ENCODE measurements at places on chromosomes 13 and 19.

DNA sequence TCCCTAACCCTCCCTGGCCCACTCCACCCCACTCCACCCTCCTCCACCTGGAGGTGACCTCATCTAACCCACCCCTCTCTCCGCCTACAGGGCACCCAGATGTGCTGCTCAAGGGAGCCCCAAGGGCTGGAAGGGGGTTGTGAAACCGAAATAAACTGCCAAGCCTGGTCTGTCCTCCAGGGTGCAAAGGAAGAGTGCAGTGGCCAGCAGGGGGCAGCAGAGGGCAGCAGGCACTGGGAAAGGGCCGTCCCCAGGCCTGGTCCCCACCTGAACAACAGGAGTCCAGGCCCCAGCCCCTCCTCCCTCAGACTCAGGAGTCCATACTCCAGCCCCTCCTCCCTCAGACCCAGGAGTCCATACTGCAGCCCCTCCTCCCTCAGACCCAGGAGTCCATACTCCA is 8.4 kb upstream of the BCAM start:
- peak; percentile 73 for DNase-seq

DNA sequence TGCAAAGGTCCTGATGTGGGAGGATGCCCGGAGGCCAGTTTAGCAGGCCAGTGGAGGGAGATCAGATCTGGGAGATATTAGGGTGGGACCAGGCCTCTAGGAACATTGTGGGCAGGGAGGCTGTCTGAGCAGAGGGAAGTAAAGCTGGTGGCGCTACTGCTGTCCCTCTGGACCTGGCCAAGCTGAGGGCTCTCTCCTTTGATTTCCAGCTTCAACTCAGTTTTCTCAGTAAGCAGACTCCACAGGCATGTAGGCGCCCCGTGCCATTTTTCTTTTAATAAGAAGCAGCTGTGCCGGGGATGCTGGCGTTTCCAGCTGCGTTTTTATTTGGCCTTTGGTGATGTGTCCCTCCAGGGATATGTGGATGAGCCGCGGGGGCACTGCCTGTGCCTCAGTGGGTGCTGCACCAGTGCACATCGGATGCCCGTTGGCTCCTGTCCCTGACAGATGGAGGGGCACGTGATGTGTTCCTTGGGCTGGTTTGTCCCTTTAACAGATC is 6.7 kb downstream of the DNM2 start:
- DNase-seq: no peak

- DNase-seq: no peak
These were observed 97.5 kb downstream of the INSR start for GRCh38 chr19:7196763-7197118.

GRCh38 chr13:109203587-109203986 is 574.2 kb downstream of the MYO16 start:
- no peak for DNase-seq

GRCh38 chr19:32018014-32018413 is 327.4 kb upstream of the ZNF507 start:
- no peak for DNase-seq

DNA sequence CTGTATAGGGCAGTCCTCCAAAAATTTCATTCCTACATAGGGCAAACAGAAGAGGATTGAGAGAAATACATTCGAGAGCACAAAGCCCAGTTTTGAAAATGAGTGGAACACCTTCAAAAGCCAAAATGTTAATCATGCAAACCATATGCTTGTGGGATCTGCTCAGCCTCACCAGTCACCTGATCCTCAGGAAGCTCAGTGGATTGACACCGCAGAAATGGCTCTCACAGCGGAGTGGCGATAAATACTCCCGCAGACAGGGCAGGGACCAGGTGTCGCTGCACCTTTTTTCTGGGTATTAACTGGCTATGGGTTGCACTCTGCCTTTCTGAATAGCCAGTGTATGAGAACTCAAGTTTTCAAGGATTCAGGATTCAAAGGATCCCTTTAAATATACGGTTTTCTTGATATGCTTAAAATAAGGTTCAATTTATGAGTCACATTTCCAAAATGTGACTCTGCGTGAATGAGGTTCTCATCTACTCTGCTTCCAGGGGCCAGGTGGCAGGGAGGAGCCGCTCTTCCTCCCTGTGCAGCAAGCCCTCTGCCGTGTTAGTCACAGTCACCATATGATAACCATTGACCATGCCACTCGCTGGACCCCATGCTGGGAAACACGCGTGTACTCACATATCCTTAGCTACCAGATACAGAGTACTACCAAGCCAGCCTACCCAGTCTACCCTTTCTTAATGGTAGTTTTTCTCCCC is 18.3 kb upstream of the DHRS12 start:
- DNase-seq: no peak

DNA sequence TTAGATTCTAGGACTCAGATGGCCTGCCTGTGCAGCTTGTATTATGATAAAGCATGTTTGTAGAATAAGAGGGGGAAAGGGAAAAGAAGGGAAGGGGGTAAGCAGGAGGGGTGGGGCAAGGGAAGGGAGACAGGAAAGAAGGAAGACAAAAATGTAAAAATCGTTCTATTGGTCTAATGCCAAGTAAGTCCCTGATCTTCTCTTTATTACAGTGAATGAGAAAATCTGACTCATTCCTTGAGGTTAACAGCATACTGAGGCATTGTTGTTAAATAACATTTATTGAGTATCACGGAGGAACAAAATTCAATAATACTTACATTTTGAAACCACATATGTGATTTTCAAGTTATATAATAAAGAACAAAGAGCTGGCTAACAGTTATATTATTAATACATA is 1534.7 kb downstream of the OLFM4 start:
- no peak for DNase-seq

DNA sequence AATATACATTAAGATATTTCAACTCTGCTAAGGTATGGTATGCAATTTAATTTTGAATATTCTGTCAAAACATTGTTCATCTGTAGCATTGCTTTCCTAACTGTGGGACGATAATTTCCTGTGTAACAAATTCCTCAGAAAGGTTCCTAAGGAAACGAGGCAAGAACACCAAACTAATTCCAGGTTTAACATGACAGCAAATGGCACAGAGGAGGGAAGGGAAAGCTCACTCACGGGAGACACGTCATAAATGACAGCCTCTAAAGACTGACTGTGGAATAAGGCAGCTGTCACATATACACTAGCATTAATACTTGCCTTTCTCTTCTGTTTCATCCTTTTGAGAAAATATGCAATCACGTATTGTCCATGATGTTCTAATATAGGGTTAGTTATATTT is 380.6 kb downstream of the LIG4 start:
- no peak for DNase-seq

DNA sequence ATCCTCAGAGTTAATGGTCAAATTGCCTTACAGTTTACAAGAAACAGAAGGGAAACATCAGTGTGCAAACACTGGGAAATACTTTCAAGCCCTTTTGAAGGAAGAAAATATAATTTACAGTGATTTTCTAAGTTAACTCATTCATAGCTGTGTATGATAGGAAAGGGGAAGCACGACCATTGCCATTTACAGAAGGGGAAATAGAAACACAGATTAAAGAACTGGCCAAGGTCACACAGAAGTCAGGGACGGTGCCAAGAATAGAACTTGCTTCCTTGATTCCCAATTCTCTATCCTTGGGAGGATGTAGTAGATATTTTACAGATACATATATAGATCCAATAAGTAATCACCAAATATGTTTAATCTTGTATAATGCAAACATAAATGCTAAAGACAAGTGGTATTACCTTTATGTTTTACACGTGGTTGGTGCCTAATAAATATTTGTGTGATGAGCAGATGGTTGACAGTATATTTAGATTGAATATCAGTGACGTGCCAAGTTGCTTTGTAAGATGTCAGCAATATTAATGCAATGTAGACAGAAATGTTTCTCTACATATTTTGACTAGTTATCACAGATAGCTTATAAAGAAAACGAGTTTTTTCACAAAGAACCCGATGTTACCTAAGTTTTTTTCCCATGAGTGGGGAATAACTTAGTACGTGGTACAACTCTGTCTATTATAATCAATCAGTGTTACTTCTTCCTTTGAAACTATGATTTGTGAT is 73.1 kb downstream of the FLT1 start:
- no peak for DNase-seq

GRCh38 chr13:111521691-111522229 is 201.3 kb downstream of the TEX29 start:
- no peak for DNase-seq

DNA sequence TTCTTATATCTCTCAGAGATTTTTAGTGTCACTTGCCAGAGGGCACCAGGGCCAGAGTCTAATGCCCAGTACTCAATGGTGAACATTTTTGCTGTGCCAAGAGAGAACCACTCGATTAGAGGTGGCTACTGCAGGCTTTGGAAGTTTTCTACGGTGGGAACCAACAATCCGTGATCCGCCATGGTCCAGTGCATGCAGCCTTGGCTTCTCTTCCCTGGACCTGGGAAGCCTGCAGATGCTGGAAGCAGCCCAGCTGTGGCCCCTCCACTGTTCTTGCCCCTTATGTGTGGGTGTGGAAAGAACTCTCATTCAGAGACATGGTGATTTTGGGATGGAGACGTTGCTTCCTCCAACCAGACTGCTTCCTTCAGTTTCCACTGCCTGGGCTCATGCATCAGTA is 224.2 kb downstream of the TSHZ3 start:
- no peak for DNase-seq

DNA sequence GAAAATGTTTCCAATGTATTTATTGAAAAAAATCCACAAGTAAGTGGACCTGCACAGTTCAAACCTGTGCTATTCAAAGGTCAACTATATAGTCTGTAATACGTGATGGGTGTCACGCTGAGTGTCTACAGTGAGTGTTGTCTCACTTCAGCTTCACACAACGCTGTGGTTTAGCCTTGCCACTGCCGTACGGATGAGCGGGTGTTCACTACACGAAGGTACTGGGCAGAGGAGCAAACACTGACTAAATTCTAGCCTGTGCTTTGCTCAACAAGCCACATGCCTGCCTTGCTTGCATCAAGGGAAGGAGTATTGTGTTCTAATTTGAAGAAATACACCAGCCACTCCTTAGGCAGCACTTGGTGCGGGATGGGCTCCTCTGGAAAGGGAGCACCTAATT is 3.4 kb upstream of the FFAR3 start:
- no peak for DNase-seq

DNA sequence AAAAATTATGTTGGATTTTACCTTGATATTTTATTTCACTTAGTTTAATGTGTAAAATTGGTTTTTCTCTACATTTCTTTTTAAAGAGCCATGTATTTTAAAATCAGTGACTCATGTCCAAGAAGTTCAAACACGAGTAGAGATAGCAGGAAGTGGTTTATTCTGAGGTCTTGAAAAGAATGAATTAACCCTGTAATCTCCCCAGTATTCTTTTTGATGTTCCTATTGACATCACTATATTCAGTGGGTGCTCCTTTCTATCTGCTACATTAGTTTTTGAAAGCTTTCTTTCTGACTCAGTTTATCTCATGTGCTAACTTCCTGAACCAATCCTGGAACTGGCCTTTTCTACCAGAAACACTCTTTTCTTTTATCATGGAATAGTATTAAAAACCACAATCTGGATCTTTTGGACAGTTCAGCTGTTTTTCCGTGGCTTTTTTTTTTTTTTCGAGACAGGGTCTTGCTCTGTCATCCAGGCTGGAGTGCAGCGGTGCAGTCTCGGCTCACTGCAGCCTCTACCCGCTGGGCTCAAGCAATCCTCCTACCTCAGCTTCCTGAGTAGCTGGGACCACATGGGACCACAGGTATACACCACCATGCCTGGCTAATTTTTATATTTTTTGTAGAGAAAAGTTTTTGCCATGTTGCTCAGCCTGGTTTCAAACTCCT is 114.9 kb downstream of the PCCA start:
- DNase-seq: no peak

DNA sequence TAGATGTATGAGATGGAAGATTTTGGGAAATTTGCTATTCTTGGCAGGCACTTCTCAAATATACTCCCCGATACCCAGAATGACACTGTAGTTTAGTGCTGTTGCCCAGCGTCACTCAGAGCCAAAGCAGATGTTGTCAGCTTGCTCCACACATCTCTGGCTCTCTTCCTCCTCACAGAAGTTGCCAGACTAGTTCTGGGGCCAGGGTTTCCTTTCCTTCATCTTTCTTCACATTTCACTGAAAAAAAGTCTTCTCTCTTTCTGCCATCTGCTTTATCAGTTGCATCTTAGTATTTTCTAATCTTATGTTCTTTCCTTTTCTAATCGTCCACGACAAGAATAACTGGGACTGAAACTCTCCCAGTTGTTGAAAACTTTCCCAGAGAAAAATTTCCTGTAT is 251.4 kb downstream of the RGCC start:
- no peak for DNase-seq

DNA sequence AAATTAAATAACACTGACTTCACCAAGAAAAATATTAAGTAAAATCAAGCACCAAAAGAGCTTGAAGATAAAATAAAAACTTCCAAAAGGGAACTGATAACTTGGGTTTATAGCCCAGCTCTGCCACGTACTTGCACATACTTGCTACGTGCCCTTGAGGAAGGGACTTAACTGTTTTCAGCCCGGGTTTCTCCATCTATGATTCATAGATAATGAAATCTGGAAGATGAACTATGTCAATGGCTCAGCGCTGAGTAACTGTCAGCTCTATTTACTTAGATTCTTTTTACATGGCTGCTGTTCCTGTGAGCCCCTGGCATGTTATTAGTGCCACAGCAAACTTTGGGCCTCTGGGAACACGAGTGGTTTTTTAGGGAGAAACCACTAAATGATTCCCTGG is 9.6 kb upstream of the ZC3H13 start:
- no peak for DNase-seq

DNA sequence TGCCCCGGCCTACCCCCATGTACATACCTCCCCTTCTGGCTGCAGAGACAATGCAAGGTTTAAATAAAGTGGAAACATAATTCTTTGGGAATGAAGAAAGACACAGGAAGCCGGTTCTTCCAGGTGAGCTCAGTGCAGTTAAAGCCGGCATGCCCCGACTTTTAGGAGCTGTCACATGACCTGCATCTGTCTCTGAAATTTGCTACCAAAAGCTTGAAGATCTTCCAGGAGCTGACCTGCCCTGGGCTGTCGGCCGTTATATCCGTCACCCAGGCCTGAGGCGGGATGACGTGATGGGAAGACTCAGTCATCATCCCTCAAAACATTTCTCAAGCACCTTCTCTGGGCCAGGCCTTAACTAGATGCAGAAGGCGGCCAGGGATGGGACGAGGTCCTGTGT is 10.3 kb downstream of the RAB8A start:
- no peak for DNase-seq

DNA sequence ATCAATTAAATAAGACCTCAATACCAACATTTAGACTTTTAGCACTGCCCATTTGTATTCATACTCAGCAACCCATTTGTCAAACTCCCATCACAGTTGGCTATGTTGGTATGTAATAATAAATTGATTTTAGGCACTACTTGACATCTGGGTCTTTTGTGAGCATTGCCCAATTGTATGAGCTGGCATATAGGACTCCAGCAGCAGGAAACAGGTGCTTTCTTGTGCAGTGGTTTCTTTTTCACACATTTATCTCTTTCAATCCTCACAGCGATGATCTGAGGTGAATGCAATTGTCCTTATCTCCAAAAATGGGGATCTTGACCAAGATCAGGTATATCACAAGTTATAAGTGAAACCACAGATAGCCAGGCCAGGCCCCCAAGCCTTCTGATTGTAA is 96.9 kb upstream of the OXGR1 start:
- DNase-seq: no peak

Measured in T-cell (primary cell).